SHP77 (cell line): ENCODE measurements at places on chromosomes 13 and 19.

DNA sequence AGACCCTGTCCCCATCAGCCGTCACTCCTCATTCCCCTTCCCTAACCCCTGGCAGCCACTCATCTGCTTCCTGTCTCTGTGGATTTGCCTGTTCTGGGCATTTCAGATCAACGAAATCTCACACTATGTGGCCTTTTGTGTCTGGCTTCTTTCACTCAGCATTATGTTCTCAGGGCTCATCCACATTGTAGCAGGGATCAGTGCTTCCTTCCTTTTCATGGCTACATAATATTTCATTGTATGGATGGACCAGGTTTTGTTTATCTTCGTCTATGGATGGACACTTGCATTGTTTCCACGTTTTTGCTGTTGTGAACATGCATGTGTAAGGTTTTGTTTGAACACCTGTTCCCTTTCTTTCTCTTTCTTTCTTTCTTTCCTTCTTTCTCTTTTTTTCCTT, 41.3 kb downstream of the NWD1 start:
- no peak for DNase-seq

GRCh38 chr19:5987077-5987818, 9.3 kb upstream of the RANBP3 start:
- DNase-seq, result peak; percentile 74

DNA sequence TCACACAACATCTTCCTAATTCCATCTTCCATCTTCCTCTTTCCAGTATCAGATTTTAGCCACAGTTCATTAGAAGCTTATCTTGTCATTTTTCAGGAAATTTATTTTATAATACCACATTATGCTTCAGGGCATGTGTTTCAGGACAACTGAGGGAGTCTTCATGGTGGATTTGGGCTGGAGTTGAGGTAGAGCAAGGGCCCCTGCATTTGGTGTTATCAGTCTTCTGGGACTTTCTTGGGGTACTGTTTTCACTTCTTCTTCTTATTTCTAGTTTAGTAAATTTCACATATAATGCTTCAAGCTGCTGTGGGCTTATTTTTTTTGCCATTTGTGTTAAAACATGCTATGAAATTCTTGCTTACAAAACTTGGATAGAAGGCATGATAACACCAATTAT, 188.7 kb downstream of the LHFPL6 start:
- DNase-seq, result no peak

- DNase-seq, result peak; percentile 50
Measured at GRCh38 chr13:101127741-101128353, 288.5 kb downstream of the NALCN start.

GRCh38 chr19:7694499-7694898, 7.4 kb downstream of the FCER2 start:
- no peak for DNase-seq

- DNase-seq, result no peak
Measured at GRCh38 chr19:17415121-17415520, 4.7 kb upstream of the MVB12A start.

DNA sequence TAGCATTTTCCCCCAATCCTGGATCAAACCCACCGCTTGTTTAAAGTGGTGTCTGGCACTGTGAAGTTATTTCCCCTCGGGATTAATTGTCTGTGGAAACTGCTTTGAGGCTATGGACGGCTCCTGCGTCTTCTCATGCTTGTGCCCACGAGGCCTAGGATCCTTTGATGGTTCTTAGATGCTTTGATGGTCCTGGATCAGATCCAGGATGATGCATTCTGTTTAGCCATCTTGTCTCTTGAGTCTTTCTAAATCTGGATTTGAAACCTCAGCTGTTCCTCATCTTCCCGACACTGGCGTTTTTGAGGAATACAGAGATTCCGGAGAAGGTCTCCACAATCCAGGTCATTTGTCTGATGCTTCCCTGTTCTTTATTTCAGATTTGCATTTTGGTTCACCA, 36.1 kb upstream of the USP29 start:
- DNase-seq, result no peak

DNA sequence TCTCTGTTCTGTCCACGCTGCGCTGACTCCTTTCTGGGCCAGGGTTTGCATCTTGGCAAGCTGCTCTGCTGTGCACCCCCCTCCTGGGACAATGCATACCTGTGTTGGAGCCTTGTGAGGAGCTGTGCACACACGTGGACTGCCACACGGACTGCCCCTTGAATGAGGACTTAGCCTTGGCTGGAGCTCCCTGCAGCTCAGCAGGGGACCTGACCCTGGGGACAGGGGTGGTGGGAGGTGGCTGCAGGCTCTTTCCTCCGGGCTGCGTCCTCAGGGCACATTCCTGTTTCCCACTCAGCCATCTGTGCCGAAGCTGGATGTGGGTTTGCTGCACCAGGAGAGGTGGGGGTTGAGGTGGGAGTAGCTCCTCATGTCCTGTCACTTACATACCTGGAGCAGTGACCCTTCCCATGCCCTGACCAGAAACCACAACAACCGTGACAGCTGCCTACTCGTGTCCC, 8.2 kb downstream of the RAB11B start:
- DNase-seq, result no peak

DNA sequence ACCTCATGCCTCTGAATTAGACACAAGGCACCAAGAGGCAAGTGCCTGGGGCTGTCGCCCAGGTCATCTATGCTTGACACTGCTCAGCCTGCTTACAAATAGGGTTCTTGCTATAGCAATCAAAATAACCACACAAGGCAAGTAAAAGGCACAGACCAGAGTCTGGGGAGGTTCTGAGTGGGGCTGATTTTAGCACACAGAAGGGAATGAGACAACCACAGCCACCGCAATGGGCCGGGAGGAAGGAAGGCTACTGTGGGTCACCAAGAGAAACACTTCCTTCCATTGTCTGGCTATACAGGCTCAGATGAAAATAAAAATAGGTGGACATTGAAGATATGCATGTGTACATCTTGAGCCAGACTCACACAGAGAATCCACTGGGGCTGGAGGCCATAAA, 159.1 kb downstream of the DLEU7 start:
- DNase-seq, result no peak

DNA sequence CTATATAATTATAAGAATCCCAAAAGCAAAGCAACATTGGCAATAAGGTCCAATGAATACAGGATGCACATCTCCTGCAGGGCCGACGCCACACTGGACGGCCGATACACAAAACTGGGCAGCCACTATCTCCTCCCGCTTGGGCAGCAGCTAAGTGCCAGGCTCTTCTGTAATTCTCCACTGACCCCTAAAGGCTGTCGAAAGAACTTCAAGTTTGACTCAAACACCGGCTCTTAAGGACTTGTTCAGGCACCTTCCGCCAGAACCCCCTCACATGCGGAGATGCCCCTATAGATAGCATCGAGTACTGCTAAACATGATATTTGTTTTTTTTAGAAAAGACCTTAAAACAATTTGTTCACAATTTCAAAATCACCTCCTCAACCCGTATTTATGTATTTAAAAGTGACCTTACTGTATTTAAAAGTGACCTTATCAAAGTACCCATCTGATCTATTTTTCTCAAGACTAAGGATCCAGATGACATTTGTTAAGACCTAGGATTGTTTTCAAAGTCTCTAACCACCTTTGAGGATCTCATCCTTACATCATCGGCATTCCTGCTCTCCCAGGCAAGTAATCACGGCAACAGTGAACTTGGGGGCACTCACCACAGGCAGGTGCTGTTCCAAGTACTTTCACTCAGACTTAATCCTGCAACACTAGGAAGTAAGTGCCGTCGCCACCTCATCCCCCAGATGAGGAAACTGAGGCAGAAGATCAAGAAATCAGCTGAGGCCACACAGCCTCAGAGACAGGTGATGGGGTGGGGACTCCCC, 77.8 kb downstream of the TUBGCP3 start:
- DNase-seq, result peak; percentile 72

DNA sequence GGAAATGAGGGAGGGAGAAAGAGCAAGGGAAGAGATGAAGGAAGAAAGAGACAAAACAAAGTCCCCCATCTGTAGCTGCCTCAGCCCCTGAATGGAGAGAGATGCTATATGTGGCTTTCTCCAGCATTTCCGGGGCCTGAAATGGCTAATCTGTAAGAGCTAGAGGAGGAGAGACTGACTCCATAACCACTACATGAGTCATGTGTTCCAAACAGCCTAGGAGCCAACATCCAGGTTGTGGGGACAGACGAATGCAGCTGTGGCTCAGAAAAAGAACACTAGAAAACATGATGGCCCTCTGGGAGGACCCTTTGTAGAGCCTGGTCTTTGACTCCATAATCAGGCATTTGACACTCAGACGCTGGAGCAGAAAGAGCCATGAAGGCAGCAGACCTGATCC, 292.0 kb upstream of the ZNF507 start:
- no peak for DNase-seq

DNA sequence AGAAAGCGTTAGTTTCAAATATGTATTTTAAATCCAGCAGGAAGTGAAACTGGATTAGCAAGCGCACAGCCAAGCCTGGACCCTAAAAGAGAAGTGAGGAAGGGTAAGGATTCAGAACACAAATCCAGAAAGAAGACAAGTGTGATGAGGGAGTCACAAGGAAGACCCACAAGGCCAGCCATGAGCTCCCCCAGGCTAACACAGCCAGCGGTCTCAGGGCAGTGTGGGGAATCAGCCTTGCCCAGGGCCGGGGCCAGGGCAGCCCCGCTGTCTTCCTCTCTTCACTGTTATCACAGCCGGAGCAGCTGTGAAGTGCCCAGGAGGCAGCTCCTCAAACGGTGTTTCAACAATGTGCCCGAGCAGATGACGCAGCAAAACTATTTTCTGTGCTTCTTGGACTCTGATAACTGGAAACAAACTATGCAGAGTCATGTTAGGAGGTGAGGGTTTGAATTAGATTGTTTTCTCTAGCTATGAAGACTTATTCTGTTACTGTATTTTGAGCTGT, 12.2 kb upstream of the CDC16 start:
- DNase-seq, result peak; percentile 89

- peak; percentile 56 for DNase-seq
Measured at GRCh38 chr19:47247308-47247990, 8.9 kb upstream of the CCDC9 start.

DNA sequence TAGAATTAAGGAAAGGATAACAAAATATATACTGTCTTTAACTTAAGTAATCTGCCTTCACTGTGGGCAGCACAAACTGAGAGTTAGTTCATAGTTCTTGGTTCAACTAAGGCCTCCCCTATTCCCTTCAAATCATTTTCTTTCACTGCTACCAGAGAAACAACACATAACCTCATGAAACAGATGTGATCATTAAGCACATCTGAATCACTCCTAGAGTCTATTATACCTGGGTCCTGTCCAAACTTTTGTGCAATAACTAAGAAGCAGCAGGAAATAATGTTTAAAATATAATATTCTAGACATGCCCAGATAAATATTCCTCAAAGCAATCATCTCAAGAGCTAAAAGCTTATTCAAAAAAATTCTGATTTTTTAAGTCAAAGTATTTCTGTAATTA, 62.9 kb downstream of the ZC3H13 start:
- DNase-seq, result no peak

DNA sequence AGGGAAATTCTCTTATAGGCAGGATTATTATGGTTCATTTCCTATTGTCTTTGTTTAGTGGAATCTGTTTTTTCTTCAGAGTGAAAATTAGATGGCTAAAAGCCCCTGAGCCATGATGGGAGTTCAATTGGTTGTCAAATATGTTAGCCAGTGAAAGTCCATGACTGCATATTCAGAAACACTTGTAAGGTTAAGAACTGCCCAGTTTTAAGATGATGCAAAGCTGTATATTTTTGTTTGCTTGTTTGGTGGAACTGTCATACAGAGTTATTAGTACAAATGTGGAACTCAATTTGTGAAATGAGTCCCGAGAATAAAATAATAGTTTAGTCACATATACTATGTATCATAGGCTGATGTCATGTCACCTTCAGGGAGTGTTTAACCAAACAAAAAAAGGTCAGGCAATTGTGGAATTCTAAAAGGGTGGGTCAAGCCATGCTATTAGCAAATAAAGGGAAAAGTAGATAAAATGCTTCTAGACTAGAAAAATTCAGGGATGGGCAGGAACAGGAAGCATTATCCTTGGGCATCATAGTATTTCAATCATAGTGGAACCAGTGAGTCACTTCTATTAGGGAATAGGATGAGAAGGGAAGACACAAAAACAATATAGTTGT, 248.3 kb upstream of the SLITRK1 start:
- no peak for DNase-seq

DNA sequence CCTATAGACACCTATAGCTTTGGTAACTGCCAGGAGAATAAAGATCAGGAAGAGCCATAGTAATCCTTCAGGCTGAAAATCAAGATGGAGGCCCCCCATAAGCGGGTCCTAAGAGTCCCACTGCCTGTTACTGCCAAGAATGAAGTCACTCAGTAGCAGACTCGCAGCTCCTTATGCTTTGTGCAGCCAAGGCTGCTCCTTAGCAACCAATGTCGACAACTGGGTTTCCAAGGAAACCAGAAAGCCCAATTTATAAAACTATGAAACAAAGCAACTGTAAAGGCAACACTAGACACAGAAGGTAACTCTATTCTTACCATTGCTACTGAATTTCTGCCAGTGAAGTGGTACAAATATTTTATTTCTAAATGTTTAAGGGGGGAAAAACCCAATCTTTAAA, 56.5 kb downstream of the DCLK1 start:
- DNase-seq, result no peak

- no peak for DNase-seq
Measured at GRCh38 chr13:38897521-38897920, 93.1 kb downstream of the STOML3 start.

- DNase-seq, result no peak
Measured at GRCh38 chr13:28623782-28624706, 34.9 kb upstream of the POMP start.

DNA sequence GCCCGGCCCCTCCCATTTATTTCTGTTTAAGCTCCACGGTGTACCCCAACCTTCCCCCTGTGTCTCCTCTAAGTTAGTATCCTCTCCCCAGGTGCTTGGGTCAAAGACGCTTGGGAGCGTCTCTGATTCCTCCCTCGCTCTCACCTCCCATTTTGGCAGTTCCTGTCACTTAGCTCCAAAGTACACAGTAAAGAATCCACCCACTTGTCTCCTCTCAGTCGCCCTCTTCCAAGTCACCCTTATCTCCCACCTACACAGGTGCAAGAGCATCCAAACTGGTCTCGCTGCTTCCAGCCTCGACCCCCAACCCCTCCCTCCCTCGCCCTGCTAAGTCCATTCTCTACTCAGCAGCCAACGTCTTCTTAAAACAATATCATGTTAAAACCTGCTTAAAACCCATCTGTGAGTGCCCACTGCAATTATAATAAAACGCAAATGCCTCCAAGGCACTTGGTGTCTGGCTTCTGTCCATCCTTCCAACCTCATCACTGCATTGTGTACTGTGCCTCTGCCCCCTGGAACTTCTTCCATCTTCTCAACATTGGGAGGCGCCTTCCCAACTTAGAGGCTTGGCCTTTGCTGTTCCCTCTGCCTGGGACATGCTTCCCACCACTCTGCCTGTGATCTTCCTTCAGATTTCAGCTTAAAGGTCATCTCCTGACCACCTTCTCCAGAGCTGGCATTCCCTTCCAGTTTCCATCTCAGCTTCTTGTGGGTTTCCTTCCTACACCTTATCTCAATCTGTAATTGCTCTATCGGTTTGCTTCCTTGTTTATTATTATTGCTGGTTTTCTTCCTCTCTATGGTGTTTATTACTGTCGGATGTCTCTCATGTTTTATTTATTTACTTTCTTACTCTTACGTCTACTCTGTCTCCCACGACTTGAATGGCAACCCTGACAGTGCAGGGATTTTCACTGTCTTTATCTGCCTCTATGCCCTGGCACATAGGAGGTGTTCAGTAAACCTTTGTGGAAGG, 9.5 kb upstream of the KLK14 start:
- no peak for DNase-seq

GRCh38 chr13:48156466-48156865, 61.6 kb upstream of the MED4 start:
- DNase-seq, result no peak

GRCh38 chr13:31207661-31208552, 8.1 kb downstream of the B3GLCT start:
- DNase-seq, result no peak
